ENCODE measurements at places on chromosomes 5 and 9. TPM values are rescaled to one million over a fixed set of nuclear protein-coding genes. Genes with fewer than 3 reads are reported as not detected.

Gene PCDHA9
- not detected for total RNA-seq

Gene SLC6A3
- not detected for total RNA-seq

DNA sequence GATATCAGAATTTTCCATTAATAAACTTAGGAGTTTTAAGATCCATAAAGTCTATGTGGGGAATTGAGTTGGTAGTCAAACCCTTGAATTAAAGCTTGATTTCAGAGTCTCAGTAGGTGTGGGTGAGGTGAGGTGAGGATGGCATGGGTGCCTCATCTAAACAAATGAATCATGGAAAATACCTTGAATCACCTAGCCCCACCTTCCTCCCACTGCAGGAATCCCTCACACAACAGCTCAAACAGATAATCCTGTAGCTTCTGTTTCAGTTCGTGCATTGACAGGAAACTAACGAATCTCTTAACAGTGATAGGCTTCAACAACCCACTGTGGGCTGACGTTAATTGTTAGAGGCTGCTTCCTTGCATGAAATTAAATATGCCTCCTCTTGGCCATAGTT is 185.0 kb downstream of the SREK1 start:
- H3K27me3 ChIP-seq, result peaks cover 25% of the 10 kb centered on the region
- no peak for DNase-seq
- H3K4me1 ChIP-seq, result no peaks in the 10 kb centered on the region
- H3K4me3 ChIP-seq, result no peak overlapping the region
- no peak overlapping the region for H3K27ac ChIP-seq

Gene PCDHGB5
- 1.7 TPM for total RNA-seq

GRCh38 chr5:170747851-170748250 is 35.7 kb upstream of the GABRP start:
- no peak overlapping the region for H3K4me3 ChIP-seq
- H3K27ac ChIP-seq, result no peak overlapping the region
- no peak for DNase-seq
- no peaks in the 10 kb centered on the region for H3K36me3 ChIP-seq
- H3K27me3 ChIP-seq, result peaks cover 16% of the 10 kb centered on the region
- no peaks in the 10 kb centered on the region for H3K4me1 ChIP-seq

Gene RLN2
- 0.40 TPM for total RNA-seq

All from natural killer cell treated with Interleukin-12 subunit alpha and Interleukin-12 subunit beta and Interleukin-15 and Interleukin-18, amount 100 ng/mL, for 72 hours (primary cell).